GM23248 (cell line): ENCODE measurements at places on chromosomes 11 and 22.

- DNase-seq, result no peak
Measured at GRCh38 chr11:130279989-130280388, 34.7 kb downstream of the ZBTB44 start.

DNA sequence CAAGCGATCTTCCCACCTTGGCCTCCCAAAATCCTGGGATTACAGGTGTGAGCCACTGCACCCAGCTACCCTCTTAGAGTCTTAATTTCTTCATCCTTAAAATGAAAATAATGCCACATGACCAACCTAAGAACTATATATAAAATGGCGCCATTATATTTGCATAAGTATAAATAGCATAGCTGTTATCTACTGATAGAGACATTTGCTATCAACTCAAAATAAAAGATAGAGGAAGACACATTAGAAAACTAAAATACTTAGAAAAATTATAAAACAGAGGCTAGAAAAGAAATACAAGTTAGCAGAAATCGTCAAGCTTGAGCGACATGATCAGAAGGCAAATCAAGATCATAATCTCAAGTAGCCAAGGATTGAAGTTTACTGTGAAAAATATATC lies 6.2 kb downstream of the FAM168A start:
- DNase-seq, result no peak

DNA sequence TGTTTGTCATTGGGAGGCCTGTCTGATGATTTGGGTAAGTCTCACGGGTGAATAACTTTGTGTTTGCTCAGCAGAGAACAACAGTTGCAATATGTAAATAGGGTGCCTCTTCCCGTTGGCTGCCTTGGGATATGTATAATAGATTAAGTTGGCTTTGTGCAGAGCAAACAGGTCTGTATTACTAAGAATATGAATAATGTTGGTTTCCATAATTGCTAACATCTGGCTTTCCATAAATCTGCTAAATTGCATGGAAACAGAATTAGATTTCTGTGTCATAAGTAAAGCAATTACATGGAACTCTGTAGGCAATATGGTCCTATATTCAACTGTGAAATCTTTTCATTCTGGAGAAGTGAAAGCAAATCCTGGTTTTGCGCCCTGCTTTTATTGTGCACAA lies 636.0 kb upstream of the ANO5 start:
- DNase-seq, result no peak

GRCh38 chr11:29989174-29989970 lies 27.5 kb downstream of the KCNA4 start:
- DNase-seq, result peak; percentile 32

- no peak for DNase-seq
Measured at GRCh38 chr11:36006556-36006955, 62.7 kb downstream of the LDLRAD3 start.

DNA sequence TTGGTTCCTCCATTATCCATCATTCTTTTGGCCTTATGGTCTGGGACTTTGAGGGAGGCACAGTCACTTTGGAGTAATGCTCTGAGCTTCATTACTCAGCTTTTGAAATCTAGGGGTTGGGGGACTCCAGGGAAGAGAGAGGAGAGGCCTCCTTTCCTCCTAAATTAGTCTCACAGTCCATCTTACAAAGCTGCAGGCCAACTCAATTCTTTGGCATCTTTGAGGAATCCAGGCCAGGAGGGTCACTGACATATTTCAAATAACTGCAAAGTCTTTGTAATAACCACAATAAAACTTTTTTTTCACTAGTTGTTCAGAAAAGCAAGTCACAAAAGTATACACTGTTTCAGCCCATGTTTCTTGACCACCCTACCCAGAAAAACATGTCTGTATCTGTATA lies 73.3 kb upstream of the FAR1 start:
- peak; percentile 48 for DNase-seq

GRCh38 chr11:33633251-33634003 lies 67.2 kb downstream of the C11orf91 start:
- DNase-seq, result peak; percentile 91

DNA sequence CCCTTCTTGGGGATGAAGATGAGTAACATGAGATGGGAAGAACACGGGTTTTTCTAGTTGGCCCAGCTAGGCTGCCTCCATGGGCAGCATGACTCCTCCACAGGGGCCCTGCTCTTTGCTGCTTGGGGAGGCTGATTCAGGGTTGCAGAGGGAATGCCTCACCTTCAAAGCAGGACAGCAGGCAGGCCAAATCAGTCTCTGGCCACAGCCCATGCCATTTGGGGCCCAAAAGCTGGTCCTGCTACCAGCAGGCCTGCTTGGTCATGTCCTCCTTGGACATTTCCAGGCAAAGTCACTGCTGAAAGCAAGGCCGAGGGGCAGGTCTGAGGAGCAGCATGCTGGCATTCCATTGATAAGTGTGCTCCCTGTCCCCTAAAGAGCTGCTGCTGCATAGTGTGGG lies 13.8 kb upstream of the MAPK8IP1 start:
- DNase-seq, result no peak

- no peak for DNase-seq
Measured at GRCh38 chr11:104771763-104772162, 126.5 kb downstream of the CASP12 start.

- peak; percentile 65 for DNase-seq
Measured at GRCh38 chr11:27553186-27553585, 46.6 kb upstream of the LIN7C start.

- no peak for DNase-seq
Measured at GRCh38 chr11:24502425-24502824, 5.6 kb downstream of the LUZP2 start.

GRCh38 chr11:113269096-113269495 lies 45.3 kb upstream of the TTC12 start:
- DNase-seq, result no peak

- DNase-seq, result peak; percentile 56
Measured at GRCh38 chr11:14644226-14645014, 816 bp downstream of the PDE3B start.

DNA sequence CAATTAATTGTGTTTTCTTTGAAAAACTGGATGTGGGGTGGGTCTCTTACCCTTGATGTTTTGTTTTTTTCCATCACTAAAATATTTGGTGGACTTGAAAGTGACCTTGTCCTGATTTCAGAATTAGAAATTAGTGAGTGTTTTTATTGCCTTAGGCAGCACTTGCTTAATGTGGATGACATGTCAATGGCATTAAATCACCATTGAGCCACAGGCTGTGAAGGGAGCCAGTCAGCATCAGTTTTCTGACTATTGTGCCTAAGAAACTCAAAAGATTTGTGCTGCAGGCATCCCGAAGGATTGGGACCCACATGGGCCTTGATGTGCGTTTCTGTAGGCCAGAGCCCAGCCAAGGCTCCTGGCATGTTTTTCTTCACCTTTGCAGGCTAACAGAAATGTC lies 53.8 kb downstream of the SWAP70 start:
- peak; percentile 6 for DNase-seq

GRCh38 chr11:68160100-68160695 lies 39.0 kb upstream of the CHKA start:
- DNase-seq, result no peak

DNA sequence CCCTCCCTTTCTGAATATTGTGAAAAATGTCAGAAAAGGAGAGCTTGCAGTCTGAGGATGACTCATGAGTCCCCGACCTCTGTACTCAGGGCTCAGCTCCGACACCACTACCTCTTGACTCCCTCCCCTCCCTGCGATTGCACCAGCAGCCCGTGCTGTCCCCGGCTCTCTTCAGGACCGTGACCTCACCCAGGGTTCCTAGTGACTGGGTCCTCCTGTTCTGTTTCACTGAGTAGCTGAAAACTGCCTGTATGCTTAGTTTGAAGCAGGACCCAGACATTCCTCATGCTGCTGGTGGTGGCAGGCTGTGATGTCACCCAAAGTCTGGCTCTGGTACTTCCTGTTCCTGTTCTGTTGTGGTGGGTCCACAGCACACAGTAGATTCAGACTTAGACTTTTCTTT lies 11.7 kb downstream of the PHRF1 start:
- peak; percentile 67 for DNase-seq

DNA sequence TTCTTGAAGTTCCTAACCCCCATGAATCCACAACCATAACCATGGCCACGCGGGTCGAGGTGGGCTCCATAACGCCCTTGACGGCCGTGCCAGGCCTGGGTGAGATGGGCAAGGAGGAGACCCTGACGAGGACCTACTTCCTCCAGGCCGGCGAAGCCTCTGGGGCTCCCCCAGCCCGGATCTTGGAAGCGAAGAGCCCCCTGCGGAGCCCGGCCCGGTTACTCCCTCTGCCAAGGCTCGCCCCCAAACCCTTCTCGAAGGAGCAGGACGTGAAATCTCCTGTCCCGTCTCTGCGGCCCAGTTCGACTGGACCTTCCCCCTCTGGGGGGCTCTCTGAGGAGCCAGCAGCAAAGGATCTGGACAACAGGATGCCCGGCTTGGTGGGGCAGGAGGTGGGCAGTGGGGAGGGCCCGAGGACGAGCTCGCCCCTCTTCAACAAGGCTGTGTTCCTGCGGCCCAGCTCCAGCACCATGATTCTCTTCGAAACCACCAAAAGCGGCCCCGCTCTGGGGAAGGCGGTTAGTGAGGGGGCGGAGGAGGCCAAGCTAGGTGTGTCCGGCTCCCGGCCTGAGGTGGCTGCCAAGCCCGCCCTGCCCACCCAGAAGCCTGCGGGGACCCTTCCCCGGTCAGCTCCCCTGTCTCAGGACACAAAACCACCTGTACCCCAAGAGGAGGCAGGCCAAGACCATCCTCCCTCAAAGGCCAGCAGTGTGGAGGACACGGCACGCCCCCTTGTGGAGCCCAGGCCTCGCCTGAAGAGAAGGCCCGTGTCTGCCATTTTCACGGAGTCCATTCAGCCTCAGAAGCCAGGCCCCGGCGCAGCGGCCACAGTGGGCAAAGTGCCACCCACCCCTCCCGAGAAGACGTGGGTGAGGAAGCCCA lies 75.7 kb downstream of the KIAA1671 start:
- DNase-seq, result peak; percentile 35

GRCh38 chr11:66701432-66702240 lies 23.9 kb upstream of the RBM4B start:
- peak; percentile 11 for DNase-seq

DNA sequence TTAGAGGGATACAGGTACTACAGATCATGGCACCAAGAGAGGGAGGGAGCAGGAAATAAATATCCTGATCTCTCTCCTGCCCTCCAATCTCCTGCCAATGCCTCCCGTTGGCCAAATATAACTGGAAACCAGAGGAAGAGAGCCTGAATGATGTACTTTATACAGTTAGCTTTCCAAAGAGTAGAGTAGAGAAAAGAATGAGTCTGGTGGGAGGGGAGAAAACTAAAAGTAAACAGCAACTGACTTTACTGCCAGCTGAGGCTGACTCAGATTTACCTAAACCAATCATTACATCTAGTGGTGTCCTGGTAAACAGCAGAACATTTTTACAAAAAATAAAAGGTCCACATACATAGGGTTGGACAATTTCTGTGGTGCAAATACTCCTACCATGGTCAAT lies 5.1 kb downstream of the MPZL3 start:
- DNase-seq, result no peak

- DNase-seq, result no peak
Measured at GRCh38 chr22:42142771-42143461, 12.3 kb upstream of the CYP2D6 start.

GRCh38 chr22:48663297-48663696 lies 1164.4 kb downstream of the BRD1 start:
- DNase-seq, result no peak

DNA sequence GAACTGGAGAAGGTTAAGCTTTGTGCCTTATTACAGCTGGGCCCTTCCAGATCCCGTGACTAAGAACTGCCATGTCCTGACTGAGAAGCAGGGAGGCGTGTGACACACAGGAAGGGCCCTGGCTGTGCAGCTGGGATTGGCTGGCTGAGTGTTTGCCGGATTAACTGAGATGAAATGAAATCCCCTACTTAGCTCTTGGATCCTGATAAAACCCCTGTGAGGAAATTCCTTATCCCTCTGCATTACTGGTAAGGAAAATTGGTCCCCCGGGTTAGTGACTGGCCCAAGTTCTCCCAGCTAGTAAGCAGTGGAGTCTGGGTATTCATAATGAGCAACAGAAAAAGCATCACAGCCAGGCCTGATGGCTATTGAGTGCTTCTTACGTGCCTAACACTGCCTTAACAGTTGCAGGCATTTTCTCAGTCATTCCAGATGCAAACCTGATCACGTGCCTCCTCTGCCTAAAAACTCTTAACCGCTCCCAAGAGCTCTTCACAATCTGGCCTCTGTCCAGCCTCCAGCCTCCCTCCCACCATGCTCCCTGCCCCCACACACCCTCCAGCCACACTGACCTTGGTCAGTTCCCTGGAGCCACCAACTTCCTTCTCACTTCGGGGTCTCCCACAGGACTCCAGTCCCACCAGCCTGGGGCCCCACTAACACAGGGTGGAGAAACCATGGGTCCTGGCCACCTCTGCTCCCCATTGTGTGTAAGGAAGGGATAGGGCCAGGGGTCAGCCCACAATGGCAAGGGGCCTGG lies 37.8 kb downstream of the ARRB1 start:
- peak; percentile 85 for DNase-seq

- DNase-seq, result peak; percentile 24
Measured at GRCh38 chr11:15826826-15827225, 529.5 kb downstream of the SOX6 start.

DNA sequence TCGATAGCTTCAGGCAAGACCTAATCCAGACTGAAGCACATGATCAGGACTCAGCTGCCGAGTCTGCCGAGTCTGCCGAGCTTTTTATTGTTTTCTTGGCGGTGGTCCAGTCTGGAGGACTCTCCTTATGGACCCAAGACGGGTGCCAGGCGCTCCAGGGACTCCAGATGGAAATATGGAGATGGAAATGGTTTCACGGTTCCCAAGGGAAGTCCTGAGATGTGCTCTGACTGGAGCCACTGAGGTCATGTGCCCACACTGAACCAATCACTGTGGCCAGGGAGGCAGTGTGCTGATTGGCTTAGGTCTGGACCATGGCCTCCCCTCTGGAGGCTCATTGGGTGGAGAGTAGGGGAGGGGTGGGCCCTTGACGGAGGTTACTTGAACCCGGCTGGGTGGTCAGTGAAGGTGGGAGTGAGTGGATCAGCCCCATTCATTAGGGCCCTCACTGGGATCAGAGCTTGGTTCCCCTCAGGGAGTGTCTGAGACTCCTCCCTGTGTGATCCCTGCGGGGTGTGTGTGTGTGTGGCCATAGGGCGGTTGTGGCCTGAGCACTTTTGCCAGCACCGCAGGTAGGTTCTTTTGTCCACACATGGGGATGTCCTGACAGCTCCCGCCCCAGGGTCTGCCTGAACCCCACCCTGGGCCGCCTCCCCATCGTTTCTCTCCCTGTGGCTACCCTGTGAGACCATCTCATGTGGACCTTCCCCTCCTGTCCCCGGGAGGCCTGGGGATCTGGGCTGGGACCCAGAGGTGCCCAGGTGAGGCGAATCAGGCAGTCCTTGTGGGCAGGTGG lies 14.0 kb downstream of the RPS6KA4 start:
- peak; percentile 18 for DNase-seq

- DNase-seq, result no peak
Measured at GRCh38 chr11:102955624-102956023, at the start of gene MMP13. TSS of gene MMP13 (minus strand) at chr11:102955732. CDS start at chr11:102955705, 27 bp downstream.

- no peak for DNase-seq
Measured at GRCh38 chr11:111301004-111301841, 2.9 kb downstream of the POU2AF3 start.

GRCh38 chr11:75475767-75476650 lies 43.0 kb upstream of the KLHL35 start:
- peak; percentile 46 for DNase-seq

GRCh38 chr11:112795142-112795815 lies 165.9 kb upstream of the NCAM1 start:
- DNase-seq, result peak; percentile 76

- no peak for DNase-seq
Measured at GRCh38 chr11:74593463-74593862, 1.1 kb downstream of the POLD3 start.
